ENCODE measurements at places on chromosomes 1 and 21.

DNA sequence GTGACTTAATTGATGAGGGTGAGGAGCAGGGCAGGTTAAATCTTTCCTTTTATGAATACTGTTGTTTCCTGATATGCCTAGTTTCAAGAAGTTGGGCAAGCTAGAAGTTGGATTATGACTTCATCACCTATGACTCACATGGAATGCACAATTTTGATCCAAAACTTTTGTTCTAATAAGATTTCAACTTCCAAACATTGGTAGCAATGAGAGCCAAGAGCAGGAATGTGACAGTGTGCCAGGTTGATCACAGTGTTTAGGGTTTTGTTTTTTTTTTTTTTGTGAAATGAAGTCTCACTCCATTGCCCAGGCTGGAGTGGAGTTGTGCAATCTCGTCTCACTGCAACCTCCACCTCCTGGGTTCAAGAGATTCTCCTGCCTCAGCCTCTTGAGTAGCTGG is 349.4 kb downstream of the DUSP10 start:
- no peak for DNase-seq

GRCh38 chr21:35168735-35169134 is 119.6 kb upstream of the RUNX1 start:
- no peak for DNase-seq

DNA sequence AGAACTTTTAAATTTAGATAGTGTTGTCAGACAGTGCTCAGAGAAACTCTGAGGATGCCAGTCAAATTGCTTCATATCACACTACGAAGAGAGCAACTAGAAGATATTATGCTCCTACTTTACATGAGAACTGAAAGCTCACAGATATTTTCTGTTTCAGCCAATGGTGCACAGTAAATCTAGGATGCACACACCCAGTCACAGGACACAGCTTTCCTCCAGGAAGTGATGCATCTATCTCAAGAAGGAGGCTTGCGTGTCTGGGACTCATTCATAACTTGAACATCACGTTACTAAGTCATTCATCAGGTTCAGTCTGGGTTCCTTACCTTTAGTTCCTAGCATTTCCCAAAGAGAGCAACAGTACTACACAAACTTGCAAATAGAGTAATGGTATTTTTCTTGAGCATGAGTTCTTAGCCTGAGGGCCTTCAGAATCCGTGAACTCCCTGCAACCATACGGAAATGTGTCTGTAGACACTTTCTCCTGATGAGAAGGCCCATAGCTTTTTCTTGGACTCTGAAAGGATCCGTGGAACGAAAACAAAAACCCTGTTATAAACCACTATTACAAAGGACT is 12.2 kb downstream of the ZNF697 start:
- no peak for DNase-seq

DNA sequence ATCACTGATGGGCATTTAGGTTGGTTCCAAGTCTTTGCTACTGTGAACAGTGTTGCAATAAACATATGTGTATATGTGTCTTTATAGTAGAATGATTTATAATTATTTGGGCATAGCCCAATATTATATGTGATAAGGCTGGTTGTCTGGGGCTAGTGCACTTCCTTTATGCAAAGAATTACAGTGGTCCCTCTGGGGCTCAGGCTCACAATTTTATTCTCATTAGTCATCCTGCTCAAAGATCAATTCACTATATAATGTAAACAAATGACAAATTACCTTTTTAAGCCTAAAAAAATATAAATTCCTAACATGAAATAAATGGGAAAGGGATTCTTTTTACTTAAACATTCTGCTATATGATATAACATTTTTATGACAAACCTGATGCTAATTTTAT is 5.0 kb downstream of the PLPPR4 start:
- DNase-seq: no peak

DNA sequence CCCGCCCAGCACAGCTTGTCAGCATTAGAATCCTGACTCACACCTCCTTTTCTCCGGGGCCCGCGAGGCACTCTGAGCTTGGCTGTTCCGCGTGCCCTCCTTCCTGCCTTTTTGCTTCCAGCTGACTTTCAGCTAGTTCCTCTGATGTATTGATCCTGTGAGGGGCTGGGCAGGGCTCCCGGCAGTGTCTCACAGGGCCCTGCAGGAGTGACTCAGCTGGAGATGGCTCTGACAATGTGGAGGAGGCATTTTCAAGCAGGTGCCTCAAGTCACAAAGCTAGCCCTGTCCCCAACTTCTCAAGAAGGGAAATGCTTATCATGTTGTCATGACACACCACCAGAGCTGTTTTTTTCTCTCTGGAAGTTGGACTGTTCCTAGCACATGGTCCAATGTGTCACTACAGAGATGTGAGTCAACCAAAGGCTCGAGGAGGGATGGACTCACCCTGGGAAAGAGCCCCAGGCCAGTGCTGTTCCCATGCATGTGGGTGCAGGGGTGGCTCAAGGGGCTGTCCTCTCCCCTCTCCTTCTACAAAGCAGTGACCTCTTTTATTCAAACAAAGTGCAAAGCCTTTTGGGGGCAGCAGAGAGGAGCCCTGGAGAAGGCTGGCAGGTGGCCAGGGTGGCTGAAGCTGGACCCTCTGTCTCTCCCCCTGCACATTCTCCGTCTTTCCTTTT is 30.6 kb downstream of the SYT6 start:
- DNase-seq: no peak

- no peak for DNase-seq
Observed at GRCh38 chr1:59417406-59417805, 120.5 kb downstream of the FGGY start.

DNA sequence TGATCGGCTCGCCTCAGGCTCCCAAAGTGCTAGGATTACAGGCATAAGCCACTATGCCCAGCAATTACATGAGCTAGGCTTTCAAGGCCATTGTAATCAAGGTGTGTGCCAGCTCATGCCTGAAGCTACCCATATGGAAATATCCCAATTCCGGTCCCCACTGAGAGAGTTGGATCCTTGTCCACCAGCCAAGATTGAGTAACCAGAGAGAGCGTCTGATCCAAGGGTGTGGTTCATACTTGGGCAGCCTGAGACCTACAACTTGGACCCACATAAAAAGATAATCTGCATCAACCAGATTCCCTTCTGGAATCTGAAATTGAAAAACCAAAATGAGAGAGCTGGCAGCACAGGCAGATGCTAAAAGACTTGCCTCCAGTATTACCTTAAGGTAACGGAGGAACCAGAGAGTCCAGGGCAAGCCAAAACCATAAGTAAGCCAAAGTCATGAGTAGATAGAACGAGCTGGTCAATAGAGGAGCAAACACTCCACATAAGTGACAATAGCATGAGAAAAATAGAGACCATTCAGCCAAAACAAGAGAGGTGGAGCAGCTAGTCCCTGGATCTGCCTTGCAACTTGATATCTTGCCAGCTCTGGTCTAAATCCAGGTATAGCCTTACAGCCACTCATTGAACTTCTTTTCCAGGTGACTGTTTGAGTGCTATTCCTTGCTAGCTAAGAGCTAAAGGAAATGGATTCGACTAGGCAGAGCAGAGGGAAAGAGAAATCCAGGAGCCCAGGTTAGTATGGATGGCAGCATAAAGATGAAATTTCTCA is 63.8 kb upstream of the ATP1A1 start:
- no peak for DNase-seq

- DNase-seq: no peak
Observed at GRCh38 chr1:54227891-54228310, 27.9 kb downstream of the MRPL37 start.

GRCh38 chr1:198901266-198901665 is 262.4 kb downstream of the PTPRC start:
- no peak for DNase-seq

- DNase-seq: no peak
Observed at GRCh38 chr1:159140474-159140873, 30.9 kb upstream of the CADM3 start.

DNA sequence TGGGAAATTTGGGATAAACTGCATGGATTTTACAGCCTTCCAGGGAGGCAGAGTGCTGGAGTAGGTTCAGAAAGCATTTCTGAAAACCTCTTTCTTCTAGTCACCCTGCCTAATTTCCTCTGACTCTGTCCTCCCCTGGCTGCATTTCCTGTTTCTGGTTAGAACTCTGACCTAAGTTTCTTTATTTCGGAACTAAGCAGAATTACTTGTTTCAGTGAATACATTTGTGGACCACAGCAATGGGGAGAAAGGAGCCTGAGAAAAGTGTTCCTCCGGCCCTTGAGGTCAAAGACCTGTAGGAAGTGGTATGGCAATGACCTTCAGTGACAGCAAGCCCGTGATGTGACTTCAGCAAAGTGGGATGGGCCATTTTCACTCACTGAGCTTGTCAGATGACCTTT is 173.4 kb upstream of the RUNX1 start:
- DNase-seq: no peak

DNA sequence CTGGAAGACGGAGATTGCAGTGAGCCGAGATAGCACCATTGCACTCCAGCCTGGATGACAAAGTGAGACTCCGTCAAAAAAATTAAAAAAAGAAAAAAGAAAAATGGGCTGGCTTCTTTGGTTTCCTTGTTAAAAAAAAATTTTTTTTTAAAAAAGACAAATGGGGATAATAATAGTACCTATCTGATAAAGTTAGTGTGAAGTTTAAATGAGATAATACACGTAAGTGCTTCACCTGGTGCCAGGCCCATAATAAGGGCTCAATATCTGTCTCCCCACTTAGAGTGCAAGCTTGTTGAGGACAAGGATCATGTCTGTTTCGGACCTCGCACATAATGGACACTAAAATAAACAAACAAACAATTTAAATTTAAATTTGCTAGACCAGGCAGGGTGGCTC is 30.0 kb upstream of the HTR1D start:
- no peak for DNase-seq

GRCh38 chr21:29641001-29641634 is 298.7 kb downstream of the GRIK1 start:
- DNase-seq: no peak

GRCh38 chr1:234970401-234970730 is 158.3 kb downstream of the TOMM20 start:
- no peak for DNase-seq

GRCh38 chr1:232207073-232207866 is 422.7 kb downstream of the SIPA1L2 start:
- DNase-seq: no peak

- no peak for DNase-seq
Observed at GRCh38 chr1:186530109-186530508, 69.2 kb upstream of the PDC start.

- DNase-seq: no peak
Observed at GRCh38 chr1:23114424-23115079, 54.1 kb downstream of the LUZP1 start.

DNA sequence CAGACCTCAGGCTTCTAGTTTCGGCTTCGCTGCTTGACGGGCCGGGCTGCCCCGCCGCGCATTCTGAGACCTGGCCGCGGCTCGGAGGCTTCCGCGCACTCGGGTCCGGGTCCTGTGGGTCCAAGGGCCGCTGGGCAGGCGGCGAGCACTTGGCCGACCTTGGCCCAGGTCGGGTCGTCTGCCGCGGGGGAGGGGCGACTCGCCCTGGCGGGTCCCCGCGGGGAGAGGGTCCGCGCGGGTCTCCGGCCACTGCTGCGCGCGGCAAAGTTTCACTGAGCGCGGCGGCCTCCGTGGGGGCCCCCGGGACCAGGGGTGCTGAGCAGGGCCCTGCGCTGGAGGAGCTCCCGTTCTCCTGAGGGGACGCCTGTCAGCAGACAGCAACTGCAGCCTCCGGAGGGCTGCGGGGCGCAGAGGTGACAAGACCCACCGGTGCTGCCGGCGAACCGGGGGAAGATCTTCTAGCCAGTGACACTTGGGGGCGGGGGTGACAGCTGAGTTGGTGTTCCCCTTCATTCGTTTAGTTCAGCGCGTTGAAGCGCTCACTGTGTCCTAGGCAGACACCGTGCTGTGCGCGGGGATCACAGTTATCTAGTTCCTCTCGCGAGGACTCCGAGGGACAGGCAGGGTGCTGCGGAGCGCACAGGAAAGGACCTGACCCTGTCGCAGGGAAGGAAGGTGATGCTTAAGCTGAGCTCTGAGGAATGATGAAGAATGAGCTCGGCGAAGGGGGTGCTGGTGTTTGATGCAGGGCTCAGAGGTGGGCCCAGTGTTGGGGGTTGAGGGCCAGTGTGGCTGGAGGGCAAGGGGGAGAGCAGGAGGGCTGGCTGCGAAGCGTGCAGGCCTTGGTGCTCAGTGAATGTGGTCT is 725 bp downstream of the MTFR1L start:
- DNase-seq: peak; percentile 84

DNA sequence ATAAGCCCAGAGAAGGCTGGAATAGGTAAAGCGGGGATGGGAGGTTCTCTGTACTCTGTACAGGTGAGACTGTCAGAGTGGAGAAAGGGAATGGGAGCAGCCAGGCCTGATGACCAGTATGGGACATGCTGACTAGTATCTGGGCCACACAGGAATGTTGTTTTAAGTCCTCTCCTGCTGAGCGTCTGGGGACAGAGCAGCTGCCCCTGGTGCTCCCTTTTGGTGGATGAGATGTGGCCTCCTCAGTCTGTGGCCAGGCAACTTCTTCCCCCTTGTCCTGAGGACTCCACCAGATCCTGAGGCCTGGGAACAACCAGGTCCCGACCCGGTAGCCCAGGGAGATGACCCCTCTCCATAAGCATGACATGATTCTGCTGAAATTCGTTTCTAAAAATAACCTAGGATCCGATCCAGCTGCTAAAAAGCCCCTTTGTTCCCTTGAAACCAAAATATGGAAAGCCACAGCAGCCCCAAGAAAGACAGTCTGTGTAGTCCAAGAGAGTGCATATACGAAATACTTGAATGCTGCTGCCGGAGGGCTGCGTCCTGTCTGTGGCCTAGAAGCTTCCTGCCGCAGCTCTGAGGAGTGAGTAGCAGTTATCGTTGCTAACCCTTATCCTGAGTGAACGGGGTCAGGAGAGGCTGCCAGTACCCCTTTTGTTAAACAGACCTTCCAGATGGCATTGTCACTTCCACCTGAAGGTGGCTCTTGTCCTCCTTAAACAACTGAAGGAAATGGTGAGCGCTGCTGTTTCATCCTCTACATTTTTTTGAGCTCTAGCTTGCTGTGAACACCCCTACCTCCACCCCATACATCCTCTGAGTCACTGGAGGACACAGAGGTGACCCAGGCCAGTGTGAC is 47.1 kb downstream of the ATP2B4 start:
- DNase-seq: peak; percentile 52

DNA sequence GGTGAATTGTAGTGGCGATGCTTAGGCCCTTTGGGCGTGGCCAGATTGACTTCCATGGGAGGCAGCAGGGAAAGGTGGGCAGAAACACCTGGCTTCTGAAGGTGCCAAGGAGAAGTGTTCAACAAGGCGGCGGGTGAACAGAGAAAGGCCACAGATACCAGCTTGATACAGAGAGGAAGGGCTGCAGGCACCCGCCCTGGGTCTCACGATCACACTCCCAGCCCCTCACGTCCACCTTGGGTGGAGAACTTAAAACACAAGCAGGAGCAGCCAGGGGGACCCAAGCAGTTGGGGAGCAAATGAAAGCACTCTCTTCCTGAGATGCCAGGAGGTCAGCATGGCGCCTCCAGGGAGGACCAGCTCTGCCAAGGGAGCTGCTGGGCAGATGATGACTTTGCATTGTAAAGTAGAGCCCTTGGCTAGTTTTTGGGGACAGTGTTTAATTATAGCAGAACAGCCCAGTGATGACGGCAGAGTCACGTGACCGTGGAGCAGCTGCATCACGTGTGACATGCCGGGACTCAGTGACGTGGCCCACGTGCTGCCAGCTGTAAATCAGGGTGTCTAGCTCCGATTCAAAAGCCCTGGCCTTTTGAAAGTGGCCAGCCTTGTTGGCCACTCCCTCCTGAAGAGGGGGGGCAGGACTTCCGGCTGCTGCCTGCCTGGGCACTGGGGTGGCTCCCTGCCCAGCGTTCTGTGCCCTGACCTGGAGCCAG is 19.0 kb downstream of the SLC37A1 start:
- DNase-seq: no peak

GRCh38 chr1:29532285-29532684 is 296.0 kb downstream of the PTPRU start:
- DNase-seq: no peak

- no peak for DNase-seq
Observed at GRCh38 chr1:101022294-101022693, 3.3 kb downstream of the DPH5 start.

- DNase-seq: no peak
Observed at GRCh38 chr21:31750843-31751242, 18.9 kb upstream of the SCAF4 start.

All from HuH-7.5 (cell line).